ENCODE measurements at places on chromosomes 4 and X.

GRCh38 chr4:63618883-63619718 is 790.1 kb downstream of the TECRL start:
- no peak for DNase-seq

- DNase-seq = no peak
Observed at GRCh38 chr4:78337244-78338020, 214.1 kb upstream of the ANXA3 start.

DNA sequence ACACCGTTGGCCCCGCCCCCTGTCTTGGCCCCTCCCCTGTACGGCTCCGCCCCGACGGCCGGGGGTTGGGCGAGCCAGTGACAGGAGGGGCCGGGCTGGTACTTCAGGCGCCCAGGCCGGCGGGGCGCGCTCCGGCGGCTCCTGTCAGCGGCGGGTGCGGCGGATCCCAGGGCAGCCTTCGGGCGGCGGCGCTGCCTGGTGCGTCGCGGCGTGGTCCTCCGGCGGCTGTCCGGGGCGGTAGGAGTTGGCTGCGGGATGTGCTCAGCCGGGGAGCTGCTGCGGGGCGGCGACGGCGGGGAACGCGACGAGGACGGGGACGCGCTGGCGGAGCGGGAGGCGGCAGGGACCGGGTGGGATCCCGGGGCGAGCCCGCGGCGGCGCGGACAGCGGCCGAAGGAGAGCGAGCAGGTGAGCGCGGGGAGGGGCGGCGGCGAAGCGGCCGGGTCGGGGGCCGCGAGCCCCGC is at the start of gene FAM241A:
Gene FAM241A (plus strand): TSS at position 129 of the 464 bp plus-strand sequence. CDS start 127 bp downstream, at position 256.
- DNase-seq = peak; percentile 87

DNA sequence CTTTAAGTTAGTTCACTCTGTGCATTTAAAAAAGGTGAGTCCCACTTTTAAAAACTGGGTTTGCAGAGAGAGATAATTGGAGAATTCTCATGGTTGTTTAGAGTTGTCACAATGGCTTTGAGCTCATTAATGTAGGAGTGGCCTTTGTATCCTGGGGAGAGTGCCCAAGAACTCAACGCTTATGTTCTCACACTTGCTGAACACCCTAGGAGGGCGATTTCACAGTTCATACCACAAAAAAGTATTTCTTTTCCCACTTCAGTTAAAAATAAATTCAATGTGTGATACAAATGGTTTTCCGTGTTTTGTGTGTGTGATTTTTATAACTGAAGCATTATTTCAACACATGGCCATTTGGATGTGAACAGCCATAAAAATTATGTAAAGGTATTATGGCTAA is 8.4 kb downstream of the EMCN start:
- no peak for DNase-seq

- no peak for DNase-seq
Observed at GRCh38 chr4:154406018-154406795, 85.4 kb downstream of the DCHS2 start.

DNA sequence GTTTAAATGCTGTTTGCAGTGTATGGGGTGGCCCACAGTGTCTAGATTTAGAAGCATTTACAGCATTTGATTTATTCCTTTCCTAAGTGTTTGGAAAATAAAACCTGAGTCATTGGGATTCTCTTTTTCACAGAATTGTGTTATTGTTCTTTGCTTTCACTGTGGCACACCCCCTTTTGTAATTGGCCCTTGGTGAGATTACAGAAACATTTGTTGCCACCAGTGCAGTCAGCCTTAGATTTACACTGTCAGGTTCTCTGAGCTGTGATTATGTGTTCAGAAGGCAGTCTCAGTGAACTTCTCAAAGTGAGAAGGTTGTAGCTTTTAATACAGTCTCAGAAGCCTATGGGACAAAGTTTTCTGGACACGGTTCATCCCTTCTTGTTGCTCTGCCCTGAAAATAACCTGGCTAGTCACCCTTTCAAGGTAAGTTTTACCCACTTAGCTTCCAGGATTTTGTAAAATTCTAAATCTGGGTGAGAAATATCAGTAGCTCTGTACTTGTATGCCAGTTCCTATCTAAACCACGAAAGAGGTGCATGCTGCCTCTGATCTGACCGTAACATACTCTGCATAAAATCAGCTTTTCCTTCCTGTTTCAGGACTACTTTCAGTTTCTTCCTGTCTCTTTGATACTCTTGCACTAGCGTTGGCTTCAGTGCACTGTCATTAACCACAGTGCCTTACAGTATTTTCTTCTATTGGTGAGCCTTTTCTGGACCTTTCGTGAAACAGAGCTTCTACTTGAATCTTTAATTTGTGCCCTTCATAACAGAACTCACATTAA is 12.6 kb downstream of the RUFY3 start:
- DNase-seq = peak; percentile 67

GRCh38 chr4:150217808-150218207 is 139.6 kb downstream of the DCLK2 start:
- DNase-seq = no peak

DNA sequence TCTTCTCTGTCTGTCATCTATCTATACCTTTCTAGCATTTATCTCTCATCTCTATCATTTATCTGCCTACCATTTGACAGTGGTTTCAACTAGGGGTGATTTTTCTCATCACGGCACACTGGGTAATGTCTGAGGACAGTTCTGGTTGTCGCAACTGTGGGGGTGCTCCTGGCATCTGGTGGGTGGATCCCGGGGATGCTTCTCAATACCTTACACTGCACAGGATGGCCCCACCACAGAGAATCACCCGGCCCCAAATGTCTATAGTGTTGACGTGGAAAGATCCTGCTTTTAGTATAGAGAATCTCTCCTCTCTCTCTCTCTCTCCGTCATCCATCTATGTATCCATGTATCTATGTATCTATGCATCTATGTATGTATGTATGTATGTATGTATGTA is 7.2 kb downstream of the P2RY8 start:
- no peak for DNase-seq

DNA sequence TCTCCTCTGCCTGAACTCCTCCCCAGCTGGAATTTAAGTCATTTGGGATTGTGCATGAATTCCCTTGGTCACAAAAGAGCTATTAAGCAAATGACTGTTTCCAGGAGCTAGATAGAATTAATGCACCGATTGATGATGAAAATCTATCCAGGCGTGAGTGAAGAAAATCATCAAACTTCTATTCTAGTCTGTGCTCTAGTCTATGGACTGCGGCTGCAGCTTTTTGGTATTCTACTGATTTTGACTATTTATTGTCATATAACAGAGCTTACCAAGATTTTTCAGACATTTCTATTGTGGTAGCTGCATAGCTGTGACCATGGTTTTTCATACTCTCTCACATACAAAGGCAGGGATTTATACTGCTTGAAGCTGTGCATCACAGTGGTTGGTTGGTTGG is 403.8 kb downstream of the FSTL5 start:
- DNase-seq = no peak

- DNase-seq = no peak
Observed at GRCh38 chr4:3659131-3659530, 107.1 kb upstream of the ADRA2C start.

- no peak for DNase-seq
Observed at GRCh38 chr4:168859100-168859499, 151.0 kb downstream of the CBR4 start.

DNA sequence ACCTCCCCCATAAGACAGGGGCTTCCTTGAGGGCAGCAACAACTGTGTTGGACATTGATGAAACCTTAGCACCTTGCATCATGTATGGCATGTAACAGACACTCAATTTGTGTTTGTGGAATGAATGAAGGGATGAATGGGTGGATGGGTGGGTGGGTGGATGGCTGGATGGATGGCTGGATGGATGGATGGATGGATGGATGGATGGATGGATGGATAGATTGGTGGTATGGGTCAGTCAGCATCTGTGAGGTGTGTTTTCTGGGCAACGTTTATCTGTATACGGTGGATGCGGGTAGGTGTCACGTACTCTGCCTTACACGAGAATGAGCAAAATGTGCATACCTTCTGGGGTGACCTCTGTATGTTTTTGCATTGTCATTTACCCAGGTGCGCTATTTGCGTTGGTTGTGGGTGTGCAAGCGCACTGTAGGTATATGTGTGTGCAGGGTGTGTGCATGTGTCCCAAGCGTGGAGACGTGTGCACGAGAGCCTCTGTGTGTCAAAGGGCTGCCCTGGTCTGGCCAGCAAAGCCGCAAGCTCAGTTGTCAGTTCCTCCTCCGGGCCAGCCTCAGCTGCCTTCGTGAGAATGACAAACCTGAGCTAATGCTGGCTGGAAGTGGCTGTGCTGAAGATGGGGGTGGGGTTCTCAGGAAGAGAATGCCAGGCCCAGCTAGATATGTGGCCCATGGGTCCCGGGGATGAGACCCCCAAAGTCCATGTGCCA is 26.5 kb downstream of the ELF4 start:
- peak; percentile 22 for DNase-seq

DNA sequence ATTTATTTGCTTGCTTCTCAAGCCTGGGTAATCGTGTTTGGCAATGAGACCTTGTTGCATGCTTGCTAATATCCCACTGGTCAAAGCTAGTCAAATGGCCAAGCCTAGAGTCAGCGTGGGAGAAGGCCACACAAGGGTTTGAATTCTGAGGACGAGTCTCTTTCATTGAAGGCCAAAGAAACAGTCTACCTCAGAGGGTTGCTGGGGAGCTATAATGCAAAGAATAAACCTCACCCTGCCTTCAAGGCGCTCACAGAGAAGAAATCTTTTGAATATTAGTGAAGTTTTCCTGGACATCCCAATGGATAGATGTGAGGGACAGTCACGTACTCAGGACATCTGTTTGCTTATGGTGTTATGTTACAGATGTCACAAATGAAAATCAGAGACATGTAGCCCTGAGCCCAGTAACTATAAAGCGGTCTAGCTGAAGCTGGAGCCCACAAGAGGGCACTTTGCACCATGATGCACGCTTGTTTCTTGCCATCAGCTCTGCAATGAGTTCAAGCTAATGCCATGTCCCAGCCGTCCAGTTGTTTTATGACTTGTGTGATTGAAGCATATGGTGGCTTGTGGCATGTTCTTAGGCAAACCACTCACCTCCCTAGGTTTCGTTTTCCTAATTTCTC is 1.1 kb upstream of the TLR3 start:
- peak; percentile 44 for DNase-seq

GRCh38 chrX:131054906-131055305 is 3.2 kb upstream of the ARHGAP36 start:
- no peak for DNase-seq

GRCh38 chrX:72351606-72352334 is 46.1 kb upstream of the CITED1 start:
- DNase-seq = no peak

DNA sequence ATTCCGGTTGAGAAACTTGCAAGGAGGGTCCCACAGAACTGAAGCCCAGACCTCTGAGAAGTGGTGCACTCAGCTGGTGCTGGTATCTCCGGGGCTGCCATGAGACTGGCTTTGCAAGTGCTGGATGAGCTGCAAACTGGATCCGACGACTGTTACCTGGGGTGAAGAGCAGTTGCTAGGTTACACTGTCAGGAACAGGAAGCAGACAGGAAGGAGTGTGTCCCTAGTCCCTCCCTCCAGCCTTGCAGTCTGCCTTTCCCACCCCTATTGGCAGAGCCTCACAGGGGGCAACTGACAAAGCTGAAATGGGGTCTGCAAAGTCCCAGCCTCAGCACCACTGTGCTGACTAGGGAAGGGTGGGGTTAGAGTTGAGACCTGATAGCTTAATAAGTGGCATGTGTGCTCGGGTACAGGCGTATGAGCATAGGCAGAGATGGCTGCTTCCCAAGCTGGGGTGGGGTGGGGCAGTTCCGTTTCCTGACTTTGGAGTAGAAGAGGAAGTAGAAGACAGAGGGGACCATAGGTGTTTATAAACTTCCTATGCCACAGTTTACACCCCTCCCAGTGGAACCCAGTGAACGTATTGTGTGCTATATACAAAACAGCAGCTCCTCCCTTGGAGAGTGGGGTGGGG is 18.0 kb downstream of the PPEF1 start:
- peak; percentile 20 for DNase-seq

GRCh38 chr4:184395451-184395917 is 78.9 kb downstream of the IRF2 start:
- DNase-seq = no peak

GRCh38 chr4:160928482-160928881 is 1235.3 kb downstream of the FSTL5 start:
- no peak for DNase-seq

DNA sequence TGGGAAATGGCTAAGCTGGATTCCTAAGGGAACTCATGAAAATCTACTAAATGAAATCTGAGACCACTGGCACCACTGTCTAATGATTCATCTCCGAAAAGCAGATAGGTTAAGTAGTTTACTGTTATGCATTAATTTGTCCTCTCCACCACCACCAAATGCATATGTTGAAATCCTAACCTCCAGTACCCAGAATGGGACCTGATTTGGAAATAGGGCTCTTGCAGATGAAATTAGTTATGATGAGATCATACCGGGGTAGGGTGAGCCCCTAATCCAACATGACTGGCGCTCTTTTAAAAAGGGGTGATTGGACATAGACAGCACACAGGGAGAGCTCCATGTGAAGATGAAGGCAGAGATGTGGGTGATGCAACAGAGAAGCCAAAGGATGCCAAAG is 124.9 kb upstream of the GUCY1A1 start:
- DNase-seq = no peak

- no peak for DNase-seq
Observed at GRCh38 chr4:7559741-7560395, 125.1 kb upstream of the PSAPL1 start.

DNA sequence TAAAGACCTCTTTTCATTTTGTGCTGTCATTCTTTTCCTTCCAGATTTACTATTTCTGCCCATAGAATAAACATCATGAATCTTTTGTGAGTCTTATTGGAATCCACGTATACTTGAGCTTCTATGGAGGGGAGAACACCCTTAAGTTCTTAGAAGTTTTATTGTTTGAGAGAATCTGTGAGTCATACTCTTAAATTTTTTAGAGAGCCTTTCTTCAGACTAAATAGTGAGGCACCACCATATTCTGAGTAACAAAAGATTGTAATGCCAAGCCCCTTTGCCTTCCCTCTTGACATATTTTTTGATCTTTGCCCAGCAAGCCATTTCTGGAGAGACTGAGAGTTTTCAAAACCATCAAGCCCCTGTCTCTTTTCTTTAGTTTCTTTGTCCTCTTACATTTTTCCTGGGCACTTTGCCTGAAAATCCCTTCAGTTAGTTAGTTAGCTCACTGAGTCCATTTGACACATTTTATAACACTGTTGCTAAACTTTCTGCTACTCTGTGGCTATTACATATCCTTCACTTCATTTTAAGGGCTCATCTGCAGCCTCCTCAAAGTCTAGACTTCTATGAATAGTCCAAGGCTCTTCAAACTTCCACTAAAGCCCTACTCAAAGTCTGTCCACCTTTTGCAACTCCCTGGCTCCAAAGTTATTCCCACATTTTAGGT is 65.3 kb upstream of the NDUFC1 start:
- DNase-seq = no peak

- DNase-seq = no peak
Observed at GRCh38 chr4:139550724-139551429, 5.1 kb downstream of the SETD7 start.

- no peak for DNase-seq
Observed at GRCh38 chr4:46389301-46389775, 590 bp downstream of the GABRA2 start.

- no peak for DNase-seq
Observed at GRCh38 chrX:155880586-155881157, 473 bp upstream of the VAMP7 start.
